Stimulated activated CD4-positive, alpha-beta T cell treated with anti-CD3 and anti-CD28 coated beads, Interleukin-1b, Interleukin-23, amount 100 ng/mL, for 4 hours (primary cell): ENCODE measurements at places on chromosomes 5 and 9.

DNA sequence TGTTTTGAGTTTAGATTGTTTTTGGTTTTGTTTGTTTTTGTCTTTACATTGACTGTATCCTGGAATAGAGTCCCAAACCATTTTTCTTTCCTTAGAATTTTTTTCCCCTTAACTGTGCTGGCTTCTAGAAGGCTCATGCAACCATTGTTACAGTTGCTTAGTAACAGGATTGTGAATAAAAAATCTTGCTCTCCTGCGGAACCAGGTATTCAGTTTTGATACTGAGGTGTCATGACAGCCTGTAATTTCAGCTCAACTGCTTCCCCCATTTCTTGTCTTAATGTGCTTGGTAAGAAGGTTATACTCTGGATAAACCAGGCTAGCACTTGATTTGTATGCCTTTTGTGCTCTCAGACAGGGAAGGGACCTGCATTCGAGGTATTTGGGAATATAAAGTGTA, 42.1 kb downstream of the FOCAD start:
- no peak for DNase-seq

- no peak for DNase-seq
Observed at GRCh38 chr9:128503870-128504269, 649 bp upstream of the GLE1 start.

DNA sequence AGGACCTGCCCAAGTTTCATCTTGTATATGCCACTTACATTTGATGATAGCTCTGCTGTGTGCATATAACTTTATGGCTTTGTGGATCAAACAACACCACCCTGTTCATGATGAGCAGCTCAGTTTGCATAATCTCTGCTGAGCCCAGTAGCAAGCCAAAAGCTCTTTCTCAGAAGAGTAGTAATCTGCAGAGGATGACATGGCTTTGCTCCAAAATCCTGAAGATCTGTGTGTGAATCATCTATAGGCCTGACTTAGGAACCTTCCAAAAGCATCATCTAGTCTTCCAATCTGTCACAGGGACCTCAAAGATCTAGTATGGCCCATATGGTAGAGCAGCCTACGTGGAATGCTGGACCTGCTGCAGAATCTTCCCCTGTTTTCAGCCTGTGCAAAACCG, 394.6 kb downstream of the PSAT1 start:
- DNase-seq, result no peak

DNA sequence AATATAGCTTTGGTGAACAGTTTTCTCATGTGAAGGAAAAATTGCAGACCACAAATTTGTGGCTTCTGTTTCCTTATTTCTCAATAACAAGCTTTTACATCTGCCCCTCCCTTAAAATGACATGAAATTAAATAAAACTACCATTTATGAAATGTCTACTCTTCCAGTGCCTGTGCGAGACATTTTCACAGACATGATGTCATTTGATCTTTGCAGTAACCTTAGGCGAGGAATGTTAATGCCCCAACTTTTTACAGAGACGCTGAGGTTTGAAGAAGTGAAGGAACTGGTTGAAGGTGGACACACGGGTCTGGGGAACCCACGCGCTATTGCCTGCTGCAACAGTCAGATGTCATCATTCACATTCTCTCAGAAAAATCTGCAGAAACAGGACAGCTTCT, 61.5 kb downstream of the OSTF1 start:
- no peak for DNase-seq

GRCh38 chr5:179400020-179400419, 54.8 kb upstream of the ADAMTS2 start:
- no peak for DNase-seq

DNA sequence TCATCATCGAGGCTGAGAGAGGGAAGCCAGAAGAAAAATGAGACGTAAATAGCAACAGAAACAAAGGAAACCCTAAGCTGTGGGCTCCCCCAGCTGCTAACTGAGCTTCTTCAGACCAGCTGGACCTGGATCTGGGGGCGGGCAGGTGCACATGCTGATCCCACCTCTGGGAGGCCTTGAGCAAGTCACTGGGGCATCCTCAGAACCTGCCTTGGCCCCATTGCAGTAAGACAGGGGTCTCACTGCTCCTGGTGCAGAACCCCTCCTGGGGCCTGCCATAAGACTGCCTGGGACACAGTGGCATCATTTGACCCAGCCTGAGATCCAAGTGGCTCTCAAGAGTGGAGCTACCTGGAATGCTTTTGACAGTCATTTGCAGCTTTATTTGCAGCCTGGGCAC, 77.4 kb downstream of the PHF2 start:
- no peak for DNase-seq

- no peak for DNase-seq
Observed at GRCh38 chr9:72958485-72959281, 5.8 kb upstream of the ALDH1A1 start.

GRCh38 chr5:178793151-178793550, 62.7 kb upstream of the ZNF354A start:
- DNase-seq, result peak; percentile 7

DNA sequence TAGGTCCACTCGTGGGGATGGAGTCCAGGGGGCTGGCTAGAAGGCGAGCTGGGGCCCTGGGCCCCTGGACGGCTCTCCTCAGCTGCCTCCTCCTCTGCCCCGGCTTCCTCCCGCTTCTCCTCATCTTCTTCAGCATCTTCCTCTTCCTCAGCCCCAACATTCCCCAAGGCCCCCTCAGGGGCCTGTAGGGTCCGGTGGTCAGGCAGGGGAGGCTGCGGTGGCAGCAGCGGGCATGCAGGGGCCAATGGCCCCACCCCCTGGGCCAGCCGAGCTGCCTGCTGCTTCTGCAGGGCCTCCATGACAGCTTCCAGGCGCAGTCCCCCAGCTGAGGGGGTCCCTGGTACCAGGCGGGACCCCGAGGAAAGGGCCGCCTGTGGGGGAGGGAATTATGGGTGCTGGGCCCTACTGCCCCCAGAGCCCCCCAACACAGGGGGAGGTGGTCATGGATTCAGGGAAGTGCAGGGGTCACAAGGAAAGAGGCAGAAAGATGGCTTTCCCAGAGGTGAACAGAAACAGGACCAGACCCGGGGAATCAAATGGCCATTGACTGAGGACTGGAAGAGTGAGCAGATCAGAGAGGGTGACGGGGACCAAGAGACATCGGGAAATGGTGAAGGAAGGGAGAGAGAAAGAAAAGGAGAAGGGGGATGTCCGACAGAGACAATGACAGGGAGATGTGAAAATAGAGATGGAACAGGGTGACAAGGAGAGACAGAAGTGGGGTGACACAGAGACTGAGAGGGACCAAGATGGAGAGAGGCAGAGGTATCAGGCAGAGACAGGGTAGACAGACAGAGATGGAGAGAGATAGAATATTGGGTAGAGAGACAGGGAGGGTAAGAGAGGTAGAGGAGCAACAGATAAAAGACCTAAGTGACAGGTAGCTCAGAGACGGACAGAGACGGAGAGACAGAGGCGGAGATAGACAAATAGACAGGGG, 880 bp downstream of the ARID3C start:
- no peak for DNase-seq

DNA sequence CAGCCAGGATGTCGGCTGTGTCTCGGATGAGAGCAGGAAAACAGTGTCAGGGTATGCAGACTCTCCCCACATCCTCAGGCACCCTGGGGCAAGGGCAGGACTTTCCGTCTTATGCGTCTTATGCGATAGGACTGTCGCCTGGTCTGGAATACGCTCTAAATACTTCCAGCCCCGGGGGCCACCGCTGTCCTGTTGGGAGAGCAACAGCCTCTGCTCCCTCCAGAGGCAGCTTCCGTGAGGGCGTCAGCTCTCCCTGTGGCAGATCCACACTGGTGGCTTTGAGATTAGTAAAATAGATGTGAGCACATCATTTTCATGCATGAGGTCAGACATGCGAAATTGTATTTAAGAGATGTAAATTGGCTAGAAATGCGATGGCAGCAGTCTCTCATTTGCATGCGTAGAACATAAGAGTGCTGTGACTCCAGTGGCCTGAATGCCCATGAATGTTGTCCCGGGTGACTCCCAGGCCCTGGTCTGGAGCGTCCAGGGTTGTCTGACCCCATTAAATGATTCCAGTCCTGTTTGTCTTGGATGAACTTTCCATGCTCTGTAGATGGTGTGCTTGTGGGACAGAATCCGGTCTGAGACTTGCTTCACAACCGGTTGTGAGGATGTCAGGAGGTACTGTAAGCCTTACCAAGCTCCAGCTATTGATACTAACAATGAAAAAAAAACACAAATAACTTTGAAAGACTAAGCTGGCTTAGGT, 228.2 kb downstream of the SYK start:
- no peak for DNase-seq

GRCh38 chr9:80061096-80061495, 489.3 kb downstream of the TLE4 start:
- no peak for DNase-seq

- no peak for DNase-seq
Observed at GRCh38 chr9:81244631-81245030, 444.7 kb downstream of the TLE1 start.

GRCh38 chr9:95217936-95218335, 99.6 kb downstream of the FANCC start:
- no peak for DNase-seq

- no peak for DNase-seq
Observed at GRCh38 chr9:16442622-16443021, 427.8 kb downstream of the BNC2 start.

GRCh38 chr9:2047144-2047671, 32.1 kb downstream of the SMARCA2 start:
- DNase-seq, result no peak

- DNase-seq, result no peak
Observed at GRCh38 chr5:18652404-18653215, 1018.4 kb downstream of the TAF11L14 start.

DNA sequence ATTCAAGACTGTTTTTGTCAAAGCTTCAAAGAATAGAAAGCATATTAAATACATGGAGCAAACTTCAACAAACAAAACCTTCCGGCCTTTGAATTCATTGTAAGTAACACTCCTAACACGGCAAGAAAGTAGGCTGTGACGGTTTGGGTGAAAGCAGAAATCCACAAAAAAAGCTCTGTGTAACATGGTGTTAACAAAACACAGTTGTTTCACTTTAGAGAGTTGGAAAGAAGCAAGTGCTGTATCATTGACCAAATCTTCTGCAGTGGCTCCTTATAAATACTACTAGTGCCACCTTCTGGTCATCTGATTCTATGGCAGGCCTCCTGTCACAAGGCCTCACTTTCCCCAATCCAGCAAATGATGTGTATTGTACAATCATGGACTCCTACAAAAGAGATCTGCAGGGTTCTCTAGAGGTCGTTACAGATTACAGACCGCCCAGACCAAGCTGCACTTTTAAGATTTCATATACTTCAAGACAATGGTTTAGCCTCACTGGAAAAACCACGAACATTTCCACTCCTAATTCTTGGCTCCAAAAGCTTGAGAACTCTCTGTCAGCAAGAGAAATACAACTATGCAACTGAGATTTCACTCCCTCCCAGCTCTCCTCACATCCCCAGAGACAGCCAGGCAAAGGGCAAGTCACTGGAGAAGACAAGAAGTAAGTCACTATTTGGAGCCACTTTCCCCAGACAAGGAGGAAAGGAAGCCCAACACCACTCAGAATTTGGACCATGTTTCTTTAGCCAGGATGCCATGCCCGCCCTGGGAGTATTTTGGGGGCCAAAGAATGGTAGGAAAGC, 196.2 kb downstream of the DTWD2 start:
- DNase-seq, result no peak

DNA sequence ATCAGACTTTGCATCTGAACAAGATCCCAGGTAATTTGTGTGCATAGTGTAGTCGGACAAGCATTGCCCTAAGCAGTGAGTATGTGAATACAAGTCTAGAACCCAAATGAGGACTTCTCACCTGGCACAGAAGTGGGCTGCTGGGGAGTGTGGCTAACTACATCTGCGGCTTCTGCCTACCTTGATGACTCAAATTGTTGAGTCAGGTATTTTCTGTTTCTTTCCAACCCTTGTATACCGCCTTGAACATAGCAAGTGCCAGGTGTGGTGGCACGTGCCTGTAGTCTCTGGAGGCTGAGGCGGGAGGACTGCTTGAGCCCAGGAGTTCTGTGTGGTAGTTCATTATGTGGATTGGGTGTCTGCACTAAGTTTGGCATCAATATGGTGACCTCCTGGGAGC, 7.9 kb upstream of the JADE2 start:
- no peak for DNase-seq

GRCh38 chr9:127977009-127977883, 3.5 kb downstream of the EEIG1 start:
- DNase-seq, result no peak

DNA sequence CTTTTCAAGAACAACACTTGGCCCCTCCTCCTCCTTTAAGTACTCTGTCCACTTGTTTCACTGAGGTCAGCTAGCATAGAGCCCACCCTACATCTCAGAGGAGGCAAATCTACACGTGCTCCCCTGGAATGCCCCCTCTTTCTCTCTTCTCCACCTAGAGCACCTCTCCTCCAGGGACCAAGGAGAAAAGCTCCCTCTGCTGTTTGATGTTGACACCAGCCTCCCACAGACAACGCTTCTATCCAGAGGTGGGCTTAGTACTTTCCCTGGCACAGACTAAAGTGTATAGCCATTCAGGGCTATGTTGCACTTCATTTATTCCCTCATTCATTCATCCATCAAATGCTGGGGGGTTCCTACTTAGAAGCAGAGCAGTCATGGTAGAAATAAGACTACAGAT, 68.2 kb upstream of the TAF1L start:
- no peak for DNase-seq

- DNase-seq, result peak; percentile 51
Observed at GRCh38 chr5:172173564-172174153, 14.4 kb downstream of the STK10 start.

DNA sequence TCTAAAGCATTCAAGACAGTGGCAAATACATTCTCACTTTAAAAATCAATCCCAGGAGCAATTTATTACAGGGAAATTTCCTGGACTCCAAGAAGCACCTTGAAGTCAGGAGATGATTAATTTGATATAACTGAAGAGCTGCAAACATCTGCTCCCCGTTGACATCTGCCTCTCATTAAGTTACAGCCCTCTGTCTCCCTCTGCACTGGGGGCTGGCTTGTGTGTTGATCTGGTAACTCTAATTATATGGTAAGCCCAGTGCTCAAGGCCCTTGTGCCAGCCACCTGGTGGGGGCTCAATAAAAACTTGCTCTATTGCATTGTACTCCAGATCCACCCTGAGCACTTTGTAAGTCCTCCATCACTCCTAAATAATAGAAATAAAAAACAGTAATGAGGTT, 131.1 kb upstream of the ZNF462 start:
- DNase-seq, result no peak

- DNase-seq, result no peak
Observed at GRCh38 chr5:96149546-96149945, 187.9 kb upstream of the ELL2 start.

DNA sequence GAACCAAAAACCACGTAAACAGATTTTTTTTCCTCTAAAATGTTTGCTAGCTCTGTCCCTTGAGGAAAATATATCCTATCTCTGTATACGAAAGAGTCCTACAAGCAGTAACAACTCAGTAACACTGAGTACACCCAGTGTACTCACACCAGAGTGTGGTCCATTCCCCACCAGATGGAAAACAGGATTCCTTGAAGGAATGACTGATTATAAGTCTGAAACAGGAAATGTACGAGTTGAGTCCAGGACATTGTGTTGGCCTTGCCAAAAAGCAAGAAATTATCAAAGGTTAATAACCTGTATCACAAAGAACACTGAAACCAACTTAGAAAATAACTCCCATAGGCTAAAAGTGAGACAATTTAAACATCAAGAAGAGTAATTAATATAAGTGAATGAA, 20.4 kb downstream of the GOLPH3 start:
- DNase-seq, result no peak
